ENCODE measurements at places on chromosomes 3 and 15.

- H3K36me3 ChIP-seq = no peaks in the 10 kb centered on the region
- H3K27ac ChIP-seq = peak overlapping the region; percentile 7
- H3K4me1 ChIP-seq = peaks cover 12% of the 10 kb centered on the region
- H3K4me3 ChIP-seq = no peak overlapping the region
- no peaks in the 10 kb centered on the region for H3K27me3 ChIP-seq
- DNase-seq = peak; percentile 93
Measured at GRCh38 chr15:62928242-62928999, 114.1 kb upstream of the TPM1 start.

- H3K4me1 ChIP-seq = no peaks in the 10 kb centered on the region
- DNase-seq = no peak
- H3K27ac ChIP-seq = no peak overlapping the region
- no peaks in the 10 kb centered on the region for H3K36me3 ChIP-seq
- no peaks in the 10 kb centered on the region for H3K27me3 ChIP-seq
Measured at GRCh38 chr3:78023257-78023656, 983.4 kb downstream of the ROBO2 start.

DNA sequence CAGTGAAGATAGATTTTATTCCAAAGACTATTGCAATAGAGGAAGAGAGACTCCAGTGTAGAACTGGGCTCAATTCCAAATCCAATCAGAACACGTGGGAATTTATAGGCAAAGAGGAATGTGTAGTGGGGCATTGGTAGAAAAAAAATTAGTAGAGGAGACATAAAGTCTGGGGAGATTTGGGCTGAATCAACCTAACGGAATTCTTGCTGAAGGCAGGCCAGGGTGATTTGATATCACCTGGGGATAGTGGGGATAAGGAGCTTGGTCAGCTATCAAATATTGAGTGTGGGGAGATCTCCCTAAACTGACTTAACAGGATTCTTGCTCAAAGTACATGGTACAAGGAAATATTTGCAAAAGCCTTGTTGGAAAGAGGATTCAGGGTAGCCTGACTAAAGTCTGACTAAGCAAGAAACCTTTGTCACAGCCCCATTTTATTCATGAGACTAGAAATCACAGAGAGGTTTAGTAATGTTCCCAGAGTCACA, 29.6 kb downstream of the SST start:
- no peak overlapping the region for H3K27ac ChIP-seq
- no peaks in the 10 kb centered on the region for H3K4me1 ChIP-seq

DNA sequence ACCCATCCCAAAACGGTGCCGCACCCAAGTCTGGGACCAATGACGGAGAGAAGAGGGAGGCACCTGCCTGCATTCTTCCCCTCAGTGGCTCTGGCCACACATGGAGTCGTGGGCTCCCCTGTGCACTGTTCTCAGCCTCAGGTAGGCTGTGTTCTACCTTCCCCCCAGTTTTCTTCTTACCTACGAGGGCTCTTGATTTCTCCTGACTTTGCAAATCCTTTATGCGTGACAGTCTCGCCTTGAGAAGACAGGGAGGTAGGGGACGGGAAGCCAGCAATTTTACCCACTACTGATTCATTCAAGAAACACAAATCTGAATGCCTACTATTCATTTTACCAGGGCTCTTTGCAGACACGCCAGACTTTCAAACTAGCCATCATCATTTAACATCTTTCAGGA, 261.3 kb upstream of the NSMCE3 start:
- no peaks in the 10 kb centered on the region for H3K27me3 ChIP-seq
- DNase-seq = no peak
- no peaks in the 10 kb centered on the region for H3K36me3 ChIP-seq
- H3K4me3 ChIP-seq = no peak overlapping the region
- H3K4me1 ChIP-seq = no peaks in the 10 kb centered on the region

- no peak for DNase-seq
- H3K4me3 ChIP-seq = no peak overlapping the region
- H3K4me1 ChIP-seq = peaks cover 7% of the 10 kb centered on the region
- no peaks in the 10 kb centered on the region for H3K27me3 ChIP-seq
Measured at GRCh38 chr15:33188641-33189257, 5.8 kb downstream of the FMN1 start.

DNA sequence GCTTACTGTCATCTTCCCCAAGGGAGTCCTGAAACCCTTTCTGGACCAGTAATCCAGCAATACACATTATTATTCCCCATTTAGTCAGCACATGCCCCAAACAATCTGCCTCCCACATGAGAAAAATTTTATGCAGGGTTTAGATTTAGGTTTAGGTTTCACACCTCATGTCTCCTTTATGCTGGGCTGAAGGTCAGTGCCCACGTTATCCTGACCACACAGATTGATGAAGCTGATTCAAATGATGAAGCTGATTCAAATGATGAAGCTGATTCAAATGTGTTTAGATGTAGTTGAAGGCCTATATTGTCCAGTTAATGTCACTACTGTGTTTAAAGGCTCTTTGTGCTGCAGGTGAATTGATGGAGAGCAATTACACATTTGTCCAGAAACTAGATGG, 18.1 kb upstream of the ZBED2 start:
- no peak overlapping the region for H3K4me3 ChIP-seq
- no peaks in the 10 kb centered on the region for H3K36me3 ChIP-seq
- no peaks in the 10 kb centered on the region for H3K27me3 ChIP-seq
- DNase-seq = no peak
- no peaks in the 10 kb centered on the region for H3K4me1 ChIP-seq

- H3K36me3 ChIP-seq = peaks cover 9% of the 10 kb centered on the region
- H3K4me3 ChIP-seq = no peak overlapping the region
- peak; percentile 42 for DNase-seq
- peaks cover 23% of the 10 kb centered on the region for H3K4me1 ChIP-seq
Measured at GRCh38 chr3:58419780-58420507, 13.7 kb downstream of the PDHB start.

DNA sequence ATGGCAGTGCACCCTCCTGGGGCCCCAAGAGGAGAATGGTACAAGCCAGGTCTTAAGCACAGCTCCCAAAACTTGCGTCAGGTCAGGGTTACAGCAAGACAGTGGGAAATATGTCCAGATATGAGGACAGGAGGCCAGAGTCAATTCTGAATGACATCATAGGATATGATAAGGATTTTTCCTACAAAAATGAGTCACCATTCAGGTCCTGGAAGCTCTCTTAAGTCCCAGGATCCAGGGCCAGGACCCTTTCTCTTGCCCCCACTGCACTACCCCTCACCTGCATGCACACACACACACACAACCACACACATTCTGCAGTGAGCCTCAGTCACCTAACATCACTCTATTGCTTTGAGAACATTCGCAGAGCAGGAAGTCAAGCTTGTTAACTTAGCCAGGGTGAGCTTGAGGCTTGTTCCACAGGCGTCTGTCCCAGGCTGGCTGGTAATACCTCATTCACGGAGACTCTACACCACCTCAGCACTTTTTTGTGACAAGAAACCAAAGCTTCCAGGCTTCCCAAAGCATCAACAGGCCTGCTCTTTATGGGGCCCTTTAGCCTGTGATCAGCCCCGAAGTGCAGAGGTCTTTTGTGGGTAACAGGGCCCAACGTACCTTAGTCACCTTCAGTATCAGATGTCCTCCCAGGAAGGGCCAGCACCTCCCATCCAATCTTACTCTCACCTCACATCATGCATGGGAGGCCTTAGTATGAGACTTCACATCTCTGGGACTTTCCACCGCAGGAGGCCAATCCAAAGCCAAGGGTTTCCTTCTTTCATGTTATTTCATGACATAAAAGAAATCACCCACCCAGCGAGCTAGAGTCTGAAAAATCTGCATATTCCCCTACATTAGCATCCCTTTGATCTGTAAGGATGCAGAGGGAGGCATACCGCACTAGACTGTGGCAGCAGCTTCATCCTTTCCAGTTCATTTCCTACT, 74.0 kb upstream of the LIPC start:
- H3K4me3 ChIP-seq = no peak overlapping the region
- peak; percentile 52 for DNase-seq
- no peaks in the 10 kb centered on the region for H3K27me3 ChIP-seq
- peaks cover 7% of the 10 kb centered on the region for H3K4me1 ChIP-seq
- no peak overlapping the region for H3K27ac ChIP-seq
- no peaks in the 10 kb centered on the region for H3K36me3 ChIP-seq

- H3K4me3 ChIP-seq = no peak overlapping the region
- no peaks in the 10 kb centered on the region for H3K27me3 ChIP-seq
- H3K27ac ChIP-seq = no peak overlapping the region
Measured at GRCh38 chr3:138578141-138578540, 15.9 kb downstream of the CEP70 start.

DNA sequence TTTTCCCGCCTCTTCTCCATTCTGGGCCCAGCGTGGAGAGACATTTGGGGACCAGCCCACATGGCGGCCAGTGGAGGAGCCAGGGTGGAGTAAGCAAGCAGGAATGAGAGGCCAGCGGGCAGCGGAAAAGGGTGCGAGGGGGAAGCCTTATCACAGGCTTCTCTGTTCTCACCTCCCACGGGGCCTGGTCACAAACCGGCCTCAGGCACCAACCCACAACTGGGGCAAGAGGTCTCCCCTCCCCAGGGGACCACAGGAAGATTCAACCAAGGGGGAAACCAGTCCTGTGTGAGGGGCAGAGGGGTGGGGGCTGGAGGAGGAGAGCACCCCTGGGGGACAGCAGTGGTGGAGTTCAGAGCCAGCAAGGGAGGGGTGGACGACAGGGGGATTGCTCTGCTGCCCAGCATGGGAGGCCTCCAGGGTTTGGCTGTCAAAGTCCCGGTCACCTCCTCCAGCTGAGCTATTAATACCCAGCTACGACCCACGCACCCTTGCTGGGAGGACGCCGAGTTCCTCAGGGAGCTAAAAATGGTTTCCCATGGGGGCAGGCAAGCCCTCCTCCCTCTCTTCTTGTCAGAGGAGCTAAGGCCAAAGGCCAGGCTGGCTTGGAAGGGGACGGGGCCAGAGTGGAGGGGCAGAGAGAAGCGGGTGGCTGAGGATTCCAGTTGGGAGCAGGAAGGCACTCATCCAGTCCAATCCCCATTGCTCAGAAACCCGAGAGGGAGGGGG, 23.8 kb upstream of the RPL29 start:
- peaks cover 89% of the 10 kb centered on the region for H3K4me1 ChIP-seq
- peak overlapping the region; percentile 98 for H3K27ac ChIP-seq
- DNase-seq = peak; percentile 47

GRCh38 chr15:64828985-64829384, 3.5 kb upstream of the PIF1 start:
- no peak overlapping the region for H3K4me3 ChIP-seq
- no peaks in the 10 kb centered on the region for H3K4me1 ChIP-seq
- H3K27me3 ChIP-seq = no peaks in the 10 kb centered on the region
- no peaks in the 10 kb centered on the region for H3K36me3 ChIP-seq
- H3K27ac ChIP-seq = no peak overlapping the region

DNA sequence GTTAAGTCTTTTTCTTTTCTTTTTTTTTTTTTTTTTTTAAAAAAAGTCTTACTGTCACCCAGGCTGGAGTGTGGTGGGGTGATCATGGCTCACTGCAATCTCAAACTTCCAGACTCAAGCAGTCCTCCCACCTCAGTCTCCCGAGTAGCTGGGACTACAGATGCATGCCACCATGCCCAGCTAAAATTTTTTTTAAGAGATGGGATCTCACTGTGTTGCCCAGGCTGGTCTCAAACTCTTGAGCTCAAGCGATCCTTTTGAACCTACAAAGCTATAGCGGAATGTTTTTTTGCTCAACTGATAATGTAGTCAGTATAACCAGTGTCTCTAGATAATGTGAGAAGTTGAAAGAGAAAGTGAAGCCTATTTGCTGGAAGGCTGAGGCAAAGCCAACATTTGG, 3.9 kb upstream of the IGF2BP2 start:
- no peaks in the 10 kb centered on the region for H3K4me1 ChIP-seq
- no peak for DNase-seq
- H3K27ac ChIP-seq = no peak overlapping the region
- H3K4me3 ChIP-seq = no peak overlapping the region

DNA sequence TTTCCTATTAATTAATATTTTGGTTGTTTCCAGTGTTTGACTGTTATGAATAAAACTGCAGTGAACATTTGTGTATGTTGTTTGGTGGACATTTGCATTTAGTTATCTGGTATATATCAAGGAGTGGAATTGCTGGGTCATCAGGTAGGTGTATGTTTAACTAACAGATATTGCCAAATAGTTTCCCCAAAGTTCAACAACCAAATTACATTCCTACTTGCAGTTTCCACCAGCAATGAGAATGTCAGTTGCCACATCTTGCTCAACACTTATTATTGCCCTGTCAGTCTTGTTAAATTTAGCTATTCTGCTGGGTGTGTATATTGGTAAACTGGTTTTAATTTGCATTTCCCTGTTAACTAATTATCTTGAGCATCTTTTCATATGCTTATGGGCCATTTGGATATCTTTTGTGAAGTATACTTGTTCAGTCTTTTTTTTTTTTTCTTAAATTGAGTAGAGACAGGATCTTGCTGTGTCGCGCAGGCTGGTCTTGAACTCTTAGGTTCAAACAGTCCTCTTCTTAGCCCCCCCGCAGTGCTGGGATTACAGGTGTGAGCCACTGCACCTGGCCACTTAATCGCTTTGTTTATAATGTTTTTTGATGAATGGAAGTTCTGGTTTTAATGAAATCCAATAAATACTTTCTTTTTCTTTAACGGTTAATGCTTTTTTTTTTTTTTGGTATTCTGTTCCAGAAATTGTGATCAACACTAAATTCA, 7.9 kb downstream of the FEM1B start:
- no peak overlapping the region for H3K4me3 ChIP-seq
- peaks cover 15% of the 10 kb centered on the region for H3K36me3 ChIP-seq
- peaks cover 27% of the 10 kb centered on the region for H3K4me1 ChIP-seq
- DNase-seq = no peak

GRCh38 chr15:60787837-60788691, 309.1 kb upstream of the ICE2 start:
- no peak overlapping the region for H3K27ac ChIP-seq
- no peaks in the 10 kb centered on the region for H3K36me3 ChIP-seq
- DNase-seq = no peak
- H3K4me3 ChIP-seq = no peak overlapping the region

DNA sequence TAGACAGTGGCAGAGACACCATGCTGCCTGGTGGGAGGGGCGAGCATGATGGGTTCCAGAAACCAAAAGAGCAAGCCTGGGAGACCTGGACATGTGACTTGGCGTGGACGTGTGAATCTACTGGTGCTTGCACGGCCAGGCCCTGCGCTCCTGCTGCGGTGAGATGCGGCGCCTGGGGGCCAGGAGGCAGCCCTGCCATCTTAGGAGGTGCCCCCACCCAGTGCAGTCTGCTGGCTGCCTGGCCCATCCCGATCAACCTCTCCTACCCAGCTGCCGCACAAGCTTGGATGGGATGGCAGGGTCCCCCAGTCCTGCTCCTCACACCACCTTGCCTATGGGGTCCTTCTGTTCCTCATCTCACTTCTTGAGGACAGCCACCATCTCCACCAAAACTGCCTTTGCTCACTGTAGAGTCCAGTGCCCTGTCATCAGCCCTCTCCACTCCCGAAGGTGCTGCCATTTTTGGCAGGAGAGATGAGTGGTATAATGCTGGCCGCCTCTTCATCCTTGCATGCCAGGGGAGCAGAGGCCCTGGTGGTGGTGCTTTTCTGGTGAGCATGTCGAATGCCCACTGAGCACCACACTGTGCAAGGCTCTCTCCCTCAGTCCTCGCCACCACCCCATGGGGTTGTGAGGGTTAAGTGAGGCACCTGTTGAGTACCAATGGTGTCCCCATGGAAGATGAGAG, 3.1 kb upstream of the ABTB1 start:
- no peak overlapping the region for H3K4me3 ChIP-seq
- no peaks in the 10 kb centered on the region for H3K36me3 ChIP-seq
- no peaks in the 10 kb centered on the region for H3K4me1 ChIP-seq
- no peaks in the 10 kb centered on the region for H3K27me3 ChIP-seq
